ENCODE measurements at places on chromosomes 3 and 15.

DNA sequence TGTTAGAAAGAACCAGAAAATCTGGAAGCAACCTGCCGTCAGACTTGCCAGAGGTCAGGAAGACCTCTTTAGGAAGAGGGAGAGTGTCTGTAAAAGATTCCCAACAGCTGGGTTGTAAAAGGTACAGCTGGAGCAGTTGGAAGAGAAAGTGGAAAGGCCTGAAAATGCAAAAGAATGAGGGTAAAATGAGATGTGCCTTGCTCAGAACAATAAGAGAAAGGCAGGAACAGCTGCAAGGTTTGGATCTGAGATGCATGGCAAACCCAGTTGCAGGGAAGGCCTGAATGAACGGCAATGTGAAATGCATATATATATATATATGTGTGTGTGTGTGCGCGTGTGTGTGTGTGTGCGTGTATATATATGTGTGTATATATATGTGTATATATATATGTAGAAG lies 88.1 kb downstream of the ZIC1 start:
- no peak for DNase-seq

DNA sequence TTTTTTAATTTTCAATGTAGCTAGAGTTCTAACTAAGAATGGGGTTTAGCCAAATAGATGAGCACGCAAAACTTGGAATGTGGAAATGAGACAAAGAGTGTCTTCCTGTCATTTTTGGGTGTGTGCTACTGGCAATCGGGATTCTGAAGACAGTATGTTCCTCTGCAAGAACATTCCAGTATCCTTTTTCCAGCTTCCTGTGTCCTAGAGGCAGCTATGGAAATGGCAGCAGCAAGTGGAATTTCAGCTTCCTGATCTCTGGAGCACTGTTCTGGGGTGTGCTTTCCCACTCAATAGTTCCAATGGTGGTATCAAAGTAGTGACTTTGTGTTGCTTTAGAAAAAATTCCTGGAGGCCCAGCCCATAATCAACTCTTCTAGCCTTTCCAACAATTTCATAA lies 642.9 kb upstream of the KCNMB2 start:
- no peak for DNase-seq

GRCh38 chr3:43863966-43864933 lies 173.5 kb downstream of the ABHD5 start:
- DNase-seq: no peak

DNA sequence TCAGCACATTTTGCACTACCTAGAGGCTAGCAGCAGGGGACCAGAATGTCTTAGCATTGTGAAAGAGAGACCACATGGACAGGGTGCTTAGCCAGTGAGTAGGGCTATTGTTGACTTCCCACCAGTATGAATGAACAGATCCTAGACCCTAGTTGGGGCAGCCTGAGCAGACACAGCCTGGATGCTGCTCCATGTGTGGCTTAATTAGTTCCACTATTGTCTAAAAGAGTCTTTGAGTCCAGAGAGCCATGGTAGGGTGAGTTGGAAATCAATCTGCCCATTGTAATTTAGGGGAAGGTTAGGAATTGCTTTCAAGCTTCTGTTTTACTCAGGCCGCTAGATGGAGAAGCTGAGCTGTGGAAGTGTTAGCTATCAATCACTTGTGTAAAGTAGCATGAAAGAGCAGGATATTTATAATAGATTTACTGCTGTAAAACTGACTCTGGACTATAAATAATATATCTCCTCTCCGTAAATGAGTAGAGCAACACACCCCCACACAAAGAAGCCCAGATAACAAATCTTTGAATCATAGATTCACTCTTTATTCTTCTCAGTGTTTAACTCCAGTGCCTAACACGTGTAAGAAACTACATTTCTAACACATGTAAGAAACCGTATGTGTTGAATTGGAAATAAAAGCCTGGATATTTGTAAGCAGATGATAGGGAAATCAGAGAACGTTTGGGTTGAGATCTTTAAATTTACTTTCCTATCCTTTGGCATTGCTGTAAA lies 4.1 kb upstream of the GCSAM start:
- no peak for DNase-seq

DNA sequence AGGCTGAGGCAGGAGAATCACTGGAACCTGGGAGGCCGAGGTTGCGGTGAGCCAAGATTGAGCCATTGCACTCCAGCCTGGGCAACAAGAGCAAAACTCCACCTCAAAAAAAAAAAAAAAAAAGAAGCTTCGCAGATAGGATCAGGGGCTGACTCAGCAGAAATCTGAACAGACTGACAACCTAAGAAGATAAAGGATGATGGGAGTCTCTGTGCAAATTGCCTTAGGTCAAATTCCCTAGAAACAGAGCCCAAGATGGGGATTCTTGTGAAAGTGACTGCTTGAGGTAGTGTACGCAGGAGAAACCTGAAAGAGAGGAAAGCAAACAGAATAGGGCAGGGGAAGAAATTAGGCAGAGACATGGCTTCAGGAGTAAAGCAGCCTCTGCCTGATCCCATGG lies 160.8 kb upstream of the LRIG1 start:
- DNase-seq: no peak

- no peak for DNase-seq
Measured at GRCh38 chr15:69526081-69527061, 73.8 kb downstream of the RPLP1 start.

- no peak for DNase-seq
Measured at GRCh38 chr3:10746001-10746400, 70.0 kb upstream of the SLC6A11 start.

All from CD4-positive, alpha-beta T cell treated with Interferon gamma for 1 hour (primary cell).